ENCODE measurements at places on chromosomes 12 and 14.
A peak's percentile ranks its signal among the peaks of the same experiment; 100 is the strongest.

- no peak for DNase-seq
Measured at GRCh38 chr12:58419196-58419760, 477.9 kb downstream of the ATP23 start.

DNA sequence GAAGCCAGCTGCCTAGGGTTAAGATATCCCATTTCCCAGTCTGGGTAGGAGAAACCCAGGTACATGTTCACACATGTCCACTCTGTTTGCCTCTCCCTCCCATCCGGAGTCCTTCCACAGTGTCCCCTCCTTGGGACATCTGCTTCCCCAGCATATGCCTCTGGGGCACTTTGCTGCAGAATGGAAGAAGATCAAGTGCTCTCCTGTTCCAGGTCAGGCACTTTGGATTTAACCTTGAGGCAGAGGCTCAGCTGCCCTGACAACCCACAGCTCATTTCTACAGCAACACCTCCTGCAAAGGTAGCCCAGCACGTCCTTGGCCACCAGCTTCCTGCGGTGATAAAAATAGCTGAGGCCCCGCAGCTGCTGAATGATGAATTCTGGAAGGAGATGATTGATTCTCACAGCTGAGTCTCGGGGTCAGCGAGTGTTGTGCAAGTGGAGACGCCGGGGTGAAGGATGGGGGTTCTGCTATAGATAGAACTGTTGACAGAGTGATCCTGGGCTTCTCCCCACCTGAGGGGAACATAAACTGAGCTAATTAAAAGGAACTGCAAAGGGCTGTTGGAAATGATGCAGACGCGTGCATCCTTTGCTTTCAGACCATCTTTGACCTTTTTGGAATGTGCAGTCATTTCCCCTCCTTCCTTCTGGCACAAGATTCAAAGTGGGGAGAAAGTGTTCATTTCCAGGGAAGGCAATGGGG lies 145.0 kb downstream of the SLC38A6 start:
- no peak for DNase-seq

DNA sequence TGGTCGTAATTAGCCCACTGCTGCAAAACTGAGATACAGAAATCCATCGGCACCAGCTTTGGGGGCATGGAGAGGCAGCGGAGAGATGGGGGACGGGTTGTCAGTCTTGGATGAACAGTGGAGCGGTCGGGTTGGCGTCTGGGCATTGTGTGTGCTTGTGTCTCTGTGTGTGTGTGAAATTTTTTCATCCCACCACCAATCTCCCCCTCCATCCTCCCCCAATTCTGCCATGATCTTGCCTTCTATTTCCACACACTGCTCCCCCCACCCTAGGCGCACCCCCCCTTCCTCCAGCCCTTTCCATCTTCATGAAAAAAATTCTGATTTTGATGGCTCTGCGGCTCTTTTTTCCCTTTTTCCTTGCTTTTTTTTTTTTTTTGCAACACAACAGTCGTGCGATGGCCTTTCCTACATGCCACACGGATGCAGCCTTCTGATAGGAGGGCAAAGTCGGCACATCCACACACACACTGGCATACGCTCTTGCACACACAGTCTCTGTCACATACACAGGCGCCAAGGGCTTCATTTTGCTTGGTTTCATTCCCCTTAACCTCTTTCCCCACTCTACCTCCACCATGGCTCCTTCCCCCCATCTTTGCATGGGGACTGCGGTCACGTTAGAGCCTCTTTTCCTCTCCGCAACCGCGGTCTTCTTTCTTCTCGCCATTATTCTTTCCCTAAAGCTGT lies 3.3 kb downstream of the NRXN3 start:
- no peak for DNase-seq

DNA sequence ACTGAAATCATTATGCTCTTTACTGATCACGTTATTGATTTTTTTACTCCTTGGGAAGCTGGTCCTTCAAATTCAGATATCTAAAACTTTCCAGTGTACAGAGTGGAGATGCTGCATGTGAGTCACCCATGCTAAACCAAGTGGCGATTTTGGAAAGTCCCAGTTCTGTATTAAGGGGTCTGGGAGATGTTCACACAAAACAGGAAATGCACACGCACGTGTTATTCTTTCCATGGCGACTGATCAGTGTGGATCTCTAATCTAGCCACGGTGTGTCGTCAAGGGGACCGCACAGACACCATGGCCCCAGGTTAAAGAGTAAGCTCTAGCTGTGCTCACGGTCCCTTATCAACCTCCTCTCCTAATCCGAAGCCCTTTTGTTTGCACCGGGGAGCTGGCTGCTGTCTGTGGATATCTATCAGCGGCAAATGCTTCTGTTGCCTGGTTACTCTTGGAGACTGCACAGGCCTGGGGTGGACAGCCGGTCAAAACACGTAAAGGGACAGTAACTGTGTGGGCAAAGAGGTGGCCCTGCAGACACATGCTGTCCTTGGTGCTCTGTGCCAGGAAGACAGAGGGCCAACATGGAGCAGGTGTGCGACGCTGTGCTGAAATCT lies 96.6 kb downstream of the RIMBP2 start:
- DNase-seq, result no peak

DNA sequence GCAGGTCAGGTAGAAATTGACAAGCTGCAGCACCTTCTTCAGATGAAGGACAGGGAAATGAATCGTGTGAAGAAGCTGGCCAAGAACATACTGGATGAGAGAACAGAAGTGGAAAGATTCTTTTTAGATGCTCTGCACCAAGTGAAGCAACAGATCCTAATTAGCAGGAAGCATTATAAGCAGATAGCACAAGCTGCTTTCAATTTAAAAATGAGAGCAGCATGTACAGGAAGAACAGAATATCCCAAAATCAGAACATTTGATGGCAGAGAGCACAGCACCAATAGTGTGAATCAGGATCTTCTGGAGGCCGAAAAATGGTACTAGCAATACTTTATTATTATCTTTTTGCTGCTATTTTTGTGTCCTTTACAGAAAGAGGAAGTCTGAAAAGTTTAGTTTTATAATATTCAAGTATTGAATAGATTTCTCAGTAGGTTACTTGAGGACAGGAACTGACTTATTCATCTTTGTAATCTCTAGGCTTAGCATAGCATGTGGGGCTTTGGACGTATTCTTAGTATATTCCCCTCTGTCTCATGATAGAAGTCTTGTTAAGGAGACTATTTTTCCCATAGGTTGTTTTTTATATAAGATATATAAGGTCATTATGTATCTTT lies 30.8 kb downstream of the BBOF1 start:
- peak; percentile 47 for DNase-seq

GRCh38 chr12:30991466-30991865 lies 64.9 kb downstream of the TSPAN11 start:
- no peak for DNase-seq

- DNase-seq, result no peak
Measured at GRCh38 chr14:101962503-101962874, 1.9 kb upstream of the DYNC1H1 start.

DNA sequence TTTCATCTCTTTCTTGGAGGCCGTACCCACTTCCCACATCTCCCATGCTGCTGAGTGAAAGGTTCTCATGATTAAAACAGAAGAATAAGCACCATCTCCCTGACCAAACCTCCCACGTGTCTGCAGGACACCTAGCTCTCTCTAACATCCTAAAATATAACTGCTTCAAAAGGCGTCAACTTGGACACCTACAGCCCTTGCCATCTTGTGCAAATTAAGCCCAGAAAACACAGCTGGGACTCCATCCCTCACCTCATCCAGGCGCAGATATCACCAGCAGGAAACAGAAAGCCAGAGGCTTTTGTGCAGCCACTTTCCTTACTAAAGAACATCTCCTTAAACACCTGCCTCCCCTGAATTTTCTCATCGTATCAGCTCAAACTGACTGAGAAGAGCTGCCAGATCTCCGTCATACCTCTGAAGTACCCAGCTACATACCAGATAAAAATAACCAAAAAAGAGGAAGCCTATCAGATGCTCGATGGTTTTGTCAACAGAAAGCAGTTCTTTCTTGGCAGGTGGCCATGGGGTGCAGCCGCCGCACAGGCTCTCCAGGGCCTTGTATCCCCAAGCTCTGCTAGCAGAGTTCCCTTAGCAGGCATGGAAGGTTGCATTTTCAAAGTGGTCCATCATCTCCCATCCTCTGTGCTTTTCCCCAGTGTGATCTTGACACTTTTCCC lies 28.8 kb downstream of the MAP3K9 start:
- DNase-seq, result peak; percentile 51

- no peak for DNase-seq
Measured at GRCh38 chr14:94622653-94623421, 10.6 kb downstream of the SERPINA3 start.

- DNase-seq, result peak; percentile 82
Measured at GRCh38 chr12:50637870-50638481, 125.9 kb upstream of the ATF1 start.

DNA sequence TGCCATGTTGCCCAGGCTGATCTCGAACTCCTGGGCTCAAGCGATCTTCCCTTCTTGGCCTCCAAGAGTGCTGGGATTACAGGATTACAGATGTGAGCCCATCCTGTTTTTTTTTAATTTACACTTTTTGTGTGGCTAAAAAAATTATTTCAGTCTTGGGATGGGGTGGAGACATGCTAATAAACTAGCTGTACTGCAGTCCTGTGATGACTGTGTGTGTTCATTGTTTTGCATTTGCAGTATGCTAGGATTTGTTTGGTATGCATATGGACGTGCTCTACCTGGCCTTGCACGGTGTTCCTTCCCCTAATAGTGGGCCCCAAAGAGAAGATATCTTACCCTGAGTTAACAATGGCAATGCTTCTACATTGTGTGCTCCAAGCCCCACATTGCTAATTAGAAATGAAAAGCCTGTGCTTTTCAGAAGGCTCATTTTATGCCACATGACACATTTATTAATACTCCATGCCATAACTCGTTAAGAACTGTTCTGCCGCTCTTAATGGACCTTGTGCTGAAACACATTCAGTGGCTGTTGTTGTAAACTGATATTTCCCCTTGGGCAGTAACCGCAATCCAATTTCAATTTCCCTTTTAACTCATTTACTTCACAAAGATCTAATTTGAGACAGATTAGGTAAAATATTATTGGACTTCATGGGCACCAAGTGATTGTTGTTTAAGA lies 86.4 kb downstream of the SCN8A start:
- DNase-seq, result no peak

DNA sequence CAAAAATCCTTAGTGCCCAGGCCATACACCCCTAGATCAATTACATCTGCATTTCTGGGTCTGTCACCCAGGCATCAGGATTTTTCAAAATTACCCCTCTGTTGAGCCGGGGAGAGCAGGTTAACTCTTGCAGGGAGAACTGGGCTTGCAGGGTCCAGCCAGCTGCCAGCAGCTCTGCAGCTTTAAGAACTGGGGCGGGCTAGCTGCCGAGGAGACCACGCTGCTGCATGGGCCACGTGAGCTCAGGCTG lies at the start of gene DGLUCY:
Gene DGLUCY, plus strand, starts transcription at position 245 of the 250 bp plus-strand sequence. CDS start 46,222 bp downstream, outside the sequence.
- peak; percentile 71 for DNase-seq

DNA sequence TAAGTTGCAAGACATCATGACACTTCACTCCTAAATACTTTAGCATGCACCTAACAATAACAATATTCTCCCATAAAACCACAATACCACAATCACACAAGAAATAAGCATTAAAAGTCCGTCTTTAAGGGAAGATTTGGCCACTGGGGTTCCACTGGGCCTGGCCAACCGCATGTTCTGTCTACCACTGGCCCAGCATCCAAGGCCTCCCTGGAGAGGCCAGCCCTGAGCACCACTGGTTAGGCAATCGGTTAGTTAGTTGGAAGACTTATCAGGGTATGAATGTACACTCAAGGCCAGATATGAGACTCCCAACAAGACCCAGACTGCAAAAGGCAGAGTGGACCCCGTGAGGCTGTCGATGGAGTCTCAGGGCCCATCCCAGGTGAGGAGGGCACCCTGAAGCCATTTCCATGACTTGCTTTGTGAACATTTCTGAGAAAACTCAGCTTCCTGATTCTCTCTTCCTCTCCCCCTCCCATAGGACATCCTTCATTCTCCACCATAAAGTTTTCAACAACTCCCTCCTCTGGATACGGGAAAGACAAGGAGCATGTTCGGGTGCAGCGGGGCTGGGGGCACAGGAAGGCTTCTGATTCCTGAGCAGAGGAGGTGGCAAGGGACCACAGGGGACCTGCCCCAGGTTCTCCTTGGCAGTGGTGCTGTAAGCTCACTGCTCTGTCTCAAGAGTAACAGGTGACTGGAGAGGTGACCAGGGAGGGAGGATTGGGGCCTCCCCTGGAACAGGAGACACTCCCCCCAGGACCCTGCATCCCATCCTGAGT lies 5.9 kb downstream of the PXN start:
- no peak for DNase-seq

DNA sequence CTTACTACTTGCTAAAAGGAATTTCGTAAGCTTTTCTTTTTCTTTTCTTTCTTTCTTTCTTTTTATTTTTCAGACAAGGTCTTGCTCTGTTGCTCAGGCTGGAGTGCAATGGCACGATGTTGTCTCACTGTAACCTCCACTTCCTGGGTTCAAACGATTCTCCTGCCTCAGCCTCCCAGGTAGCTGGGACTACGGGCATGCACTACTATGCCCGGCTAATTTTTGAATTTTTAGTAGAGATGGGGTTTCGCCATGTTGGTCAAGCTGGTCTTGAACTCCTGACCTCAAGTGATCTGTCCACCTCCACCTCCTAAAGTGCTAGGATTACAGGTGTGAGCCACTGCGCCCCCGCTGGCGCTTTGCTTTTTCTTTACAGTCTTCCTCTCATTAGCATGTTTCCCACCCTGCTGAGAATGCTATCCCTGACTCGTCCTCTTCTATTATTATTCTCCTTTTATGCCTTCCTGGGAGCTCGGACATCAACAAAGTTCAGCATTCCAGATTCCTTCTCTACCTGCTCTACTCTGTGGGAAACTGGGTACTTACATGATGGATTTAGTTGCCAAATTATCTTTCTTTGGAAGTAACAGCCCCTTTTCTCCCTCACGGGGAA lies 3.1 kb downstream of the MTHFD1 start:
- DNase-seq, result no peak

DNA sequence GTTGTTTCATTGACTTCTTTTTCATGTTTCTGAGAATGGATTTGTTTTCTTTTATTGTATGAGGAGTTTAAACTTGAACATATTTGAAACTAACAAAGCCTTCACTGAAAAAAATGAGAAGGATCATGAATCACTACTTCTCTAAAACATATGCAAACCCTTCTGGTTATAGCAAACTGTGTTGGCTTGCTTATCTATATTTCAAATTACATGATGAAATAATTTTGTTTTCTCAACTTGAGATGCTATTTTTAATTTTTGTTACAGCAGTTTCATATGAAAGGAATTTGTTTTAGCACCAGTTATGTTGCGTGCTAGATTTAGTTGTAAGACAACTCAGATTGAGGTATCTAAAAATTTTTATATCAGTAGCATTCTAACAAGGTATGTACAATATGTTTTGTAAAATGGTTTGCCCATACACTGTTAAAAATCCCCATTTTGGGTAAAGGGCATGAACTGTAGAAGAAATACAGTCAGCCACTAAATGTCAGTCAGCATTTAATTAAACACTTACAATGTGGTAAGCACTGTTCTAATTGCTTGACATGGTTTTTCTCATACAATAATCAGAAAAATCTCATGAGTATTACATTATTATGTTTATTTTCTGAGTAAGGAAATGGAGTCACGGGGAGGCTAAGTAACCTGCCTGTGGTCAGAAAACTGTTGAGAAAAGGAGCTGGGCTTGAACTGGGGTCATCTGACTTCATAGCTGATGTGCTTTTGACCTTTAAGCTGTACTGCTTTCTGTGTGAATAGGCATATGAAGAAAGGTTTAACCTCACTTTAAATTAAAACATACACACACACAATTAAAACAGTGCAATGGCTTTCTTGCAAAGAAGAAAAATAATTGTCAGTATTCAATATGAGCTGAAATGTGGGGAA lies 105.7 kb downstream of the PLEKHA5 start:
- peak; percentile 46 for DNase-seq

GRCh38 chr14:37590428-37591139 lies 4.5 kb downstream of the FOXA1 start:
- no peak for DNase-seq

Measured in suppressor macrophage treated with lipopolysaccharide for 1 hour (primary cell).